Small intestine (tissue), 16 donors: ENCODE measurements at places on chromosomes 6 and 20.

- no peak for DNase-seq
These were observed 28.9 kb upstream of the RIPK1 start for GRCh38 chr6:3039384-3039783.

DNA sequence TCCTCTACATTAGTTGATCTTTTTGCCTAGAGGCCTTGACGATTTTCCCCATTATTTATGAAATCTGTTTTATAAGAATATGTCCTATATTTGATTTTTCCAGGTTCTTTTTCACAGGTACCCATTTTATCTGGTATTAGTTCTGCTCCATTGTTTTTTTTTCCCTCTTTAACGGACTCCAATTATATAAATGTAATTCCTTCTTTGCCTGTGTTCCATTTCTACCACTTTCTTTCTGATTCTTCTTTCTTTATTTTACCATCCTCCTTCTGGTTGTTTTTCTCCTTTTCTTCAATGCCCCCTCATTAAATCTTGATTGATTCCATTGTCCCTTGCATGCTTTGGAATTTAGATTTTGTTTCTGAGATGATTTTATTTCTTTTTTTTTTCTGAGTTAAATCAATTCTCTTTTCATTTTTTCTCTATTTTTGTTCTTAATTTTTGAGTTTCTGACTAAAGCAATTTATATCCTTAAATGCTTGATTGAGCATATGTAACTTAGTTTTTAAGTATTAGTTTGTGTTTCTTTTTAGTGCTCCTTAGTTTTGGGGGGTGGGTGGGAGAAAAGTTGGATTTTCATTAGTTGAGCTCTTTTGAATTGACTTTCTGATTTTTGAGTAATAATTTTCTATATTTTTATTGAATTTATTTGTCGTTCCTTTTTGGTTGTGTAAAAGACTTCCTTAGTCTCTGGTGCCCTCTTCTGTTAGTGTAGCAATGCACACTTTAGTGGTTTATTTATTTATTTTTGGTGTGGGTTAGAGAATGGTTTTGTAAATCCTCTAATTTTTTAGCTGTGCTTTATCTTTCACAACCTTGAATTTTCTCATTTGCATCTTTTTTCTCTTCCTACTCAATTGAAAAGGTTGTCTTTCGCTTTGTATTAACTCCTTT lies 140.8 kb downstream of the FARS2 start:
- DNase-seq = no peak

- DNase-seq = no peak
These were observed 40.0 kb downstream of the NOL4L start for GRCh38 chr20:32544893-32545840.

DNA sequence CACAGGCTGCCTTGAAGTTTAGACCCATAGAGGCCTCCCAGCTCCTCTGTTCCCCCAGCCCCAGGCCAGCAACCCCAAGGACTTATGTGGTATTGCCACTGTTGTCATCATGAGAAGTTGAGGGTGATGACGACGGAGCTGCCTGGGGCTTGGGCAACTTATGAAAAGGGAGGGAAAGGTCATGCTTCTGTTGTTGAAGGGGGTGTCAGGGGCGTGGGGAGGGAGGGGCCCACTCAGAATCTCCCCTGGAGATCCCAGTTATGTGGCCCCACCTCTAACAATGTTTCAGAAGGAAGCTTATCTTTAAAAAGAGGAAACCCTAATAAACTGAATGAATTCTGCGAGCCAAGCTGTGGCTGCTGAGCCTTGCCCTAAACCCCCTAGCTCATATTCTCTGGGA lies 4.2 kb downstream of the ADTRP start:
- DNase-seq = no peak

GRCh38 chr20:59678288-59678687 lies 73.9 kb downstream of the PHACTR3 start:
- no peak for DNase-seq

DNA sequence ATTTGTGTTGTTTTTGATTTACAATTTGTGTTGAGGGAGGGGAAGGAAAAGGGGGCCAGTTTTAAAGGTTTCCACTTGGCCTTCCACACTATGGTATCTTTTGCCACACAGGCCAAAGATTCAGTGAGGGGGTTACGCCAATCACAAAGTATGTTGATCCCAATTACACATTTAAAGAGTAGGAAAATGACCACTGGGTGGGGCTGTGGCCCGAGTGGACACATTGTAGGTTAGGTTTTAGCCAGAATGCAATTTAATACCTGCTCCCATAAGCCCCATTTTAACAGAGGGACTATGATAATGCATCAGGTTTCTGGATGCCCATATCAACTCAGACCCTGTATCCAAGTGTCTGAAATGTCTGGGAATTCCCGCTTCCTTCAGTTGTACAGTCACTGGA lies 15.6 kb downstream of the VGLL2 start:
- DNase-seq = no peak

DNA sequence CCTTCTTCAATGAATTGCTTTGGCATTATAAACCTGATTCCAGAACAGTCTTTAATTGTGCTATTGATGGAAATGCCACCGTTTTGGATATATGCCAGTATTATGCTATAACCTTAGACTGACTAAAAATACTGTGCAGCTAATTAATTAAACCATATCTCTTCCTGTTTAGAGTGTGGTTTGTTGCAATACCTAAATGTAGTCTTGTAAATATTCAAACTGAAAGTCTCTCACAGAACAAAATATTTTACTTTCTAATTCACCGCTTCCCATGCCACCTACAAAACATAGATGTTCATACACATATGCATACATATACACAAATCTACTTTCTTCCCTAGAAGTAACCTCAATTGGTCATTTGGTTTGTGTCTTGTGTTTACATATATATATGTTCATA lies 126.6 kb downstream of the SIM1 start:
- DNase-seq = no peak

- no peak for DNase-seq
These were observed 1.5 kb downstream of the PSORS1C1 start for GRCh38 chr6:31115941-31116560.

DNA sequence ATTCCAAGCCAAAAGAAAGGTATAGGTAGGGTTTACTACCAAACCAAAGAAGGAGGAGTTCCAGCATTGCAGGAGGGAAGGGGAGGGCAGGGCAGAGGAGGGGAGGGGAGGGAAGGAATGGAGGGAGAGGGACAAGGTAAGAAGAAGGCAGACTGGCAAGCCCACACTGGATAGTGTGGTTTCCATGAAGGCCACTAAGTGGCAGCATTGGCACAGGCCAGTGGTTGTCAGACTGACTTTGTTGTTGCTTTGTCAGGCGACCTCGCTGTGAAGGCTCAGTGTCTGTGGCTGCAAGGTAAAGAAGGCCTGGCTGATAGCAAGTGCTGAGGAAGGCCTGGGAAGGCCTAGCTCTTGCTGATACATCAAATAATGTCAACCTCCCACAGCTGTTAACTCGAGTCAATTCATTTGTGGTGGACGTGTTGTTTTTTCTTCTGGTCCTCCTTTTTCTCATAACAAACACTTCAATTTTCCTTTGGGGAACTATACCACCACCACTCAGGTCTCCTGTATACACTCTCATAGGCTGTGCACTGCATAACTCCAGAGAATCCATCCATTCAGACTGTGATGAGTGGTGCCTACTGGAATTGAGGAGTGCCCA lies 7.7 kb upstream of the ZNF334 start:
- peak; percentile 76 for DNase-seq

DNA sequence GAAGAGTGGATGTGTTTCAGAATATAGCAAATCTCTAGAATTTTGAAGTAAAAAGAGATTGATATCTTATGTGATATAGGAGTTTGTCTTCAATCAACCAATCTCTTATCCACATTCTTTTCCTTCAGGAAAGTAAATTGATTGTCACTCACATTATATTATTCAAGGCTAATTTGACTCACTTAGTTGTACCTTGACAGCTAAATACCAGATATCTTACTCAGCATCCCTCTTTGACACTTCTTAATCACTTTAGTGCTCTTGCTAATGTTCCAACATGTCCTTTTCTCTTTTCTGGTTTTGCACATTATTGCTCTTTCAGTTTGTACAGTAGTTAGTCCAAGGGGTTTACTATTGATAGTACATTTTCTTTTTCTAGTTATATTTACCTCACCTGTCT lies 286.9 kb upstream of the PTCHD4 start:
- no peak for DNase-seq

DNA sequence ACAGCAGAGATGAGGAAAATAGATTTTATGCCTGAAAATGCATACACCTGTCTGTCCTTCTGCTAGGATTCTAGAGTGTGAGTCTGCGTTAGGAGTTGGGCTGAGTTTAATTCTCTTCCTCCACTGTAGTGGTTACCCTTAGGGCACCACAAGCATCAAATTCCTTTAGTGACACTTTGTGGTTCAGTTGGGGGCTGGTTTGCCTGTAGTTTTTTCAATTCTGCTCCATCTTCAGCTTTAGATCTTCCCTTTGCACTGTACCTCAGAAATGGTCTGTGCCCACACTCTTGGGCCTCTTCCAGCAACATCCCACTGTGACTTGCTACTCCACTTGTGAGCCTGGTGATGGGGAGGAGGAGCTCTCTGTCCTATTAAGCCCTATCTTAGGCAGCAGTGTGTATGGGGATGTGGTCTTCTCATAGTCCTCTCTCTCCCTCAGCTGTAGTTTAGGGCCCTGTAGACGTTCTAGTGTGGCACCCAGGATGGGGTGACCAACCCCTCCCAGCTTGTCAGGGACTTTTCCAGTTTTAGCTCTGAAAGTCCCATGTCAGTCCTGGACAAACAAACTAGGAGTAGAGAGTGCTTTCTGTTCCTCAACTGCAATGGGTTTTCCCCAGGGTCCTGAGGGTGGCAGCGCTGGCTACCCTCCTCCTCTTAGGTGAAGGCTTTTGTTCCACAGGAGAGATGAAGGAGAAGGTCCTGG lies 19.7 kb upstream of the OGFRL1 start:
- DNase-seq = no peak

- DNase-seq = no peak
These were observed 92.9 kb downstream of the TASP1 start for GRCh38 chr20:13545790-13546189.

DNA sequence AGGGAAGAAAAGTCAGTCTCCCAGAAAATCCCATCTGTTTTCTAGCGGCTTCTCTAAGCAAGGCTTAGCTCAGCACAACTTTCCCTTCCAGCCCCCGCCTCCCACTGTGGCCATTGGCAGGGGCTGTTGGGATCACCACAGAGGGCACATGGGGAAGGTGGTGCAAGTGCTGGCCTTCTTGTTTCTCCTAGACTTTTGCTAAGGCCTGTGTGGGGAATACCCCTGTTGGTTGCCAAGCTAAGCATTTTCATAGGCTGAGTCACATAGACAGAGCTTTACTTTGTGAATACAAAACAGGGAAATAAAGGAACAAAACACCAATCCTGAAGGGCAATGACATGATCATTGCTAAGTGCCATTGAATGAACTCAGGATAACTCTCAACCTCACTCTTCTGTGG lies 32.4 kb upstream of the TIAM2 start:
- DNase-seq = no peak

DNA sequence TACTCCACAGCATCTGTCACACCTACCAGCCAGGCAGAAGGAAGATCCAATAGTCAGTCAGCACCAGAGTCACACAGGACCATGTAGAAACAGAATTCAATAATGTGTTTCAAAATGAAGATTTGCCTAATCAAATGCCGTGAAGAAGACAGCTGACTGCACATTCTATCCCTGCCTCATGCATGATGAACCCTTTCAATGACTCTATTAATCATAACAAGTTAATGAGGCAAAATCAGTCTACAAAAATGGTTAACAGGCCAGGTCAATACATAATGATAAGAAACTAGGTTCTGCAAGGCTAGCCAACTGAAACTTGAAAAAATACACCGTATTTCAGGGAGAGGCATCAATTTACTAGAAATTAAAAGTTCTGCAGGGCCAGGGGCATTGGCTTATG lies 6.7 kb upstream of the PNRC1 start:
- DNase-seq = no peak

GRCh38 chr20:44398335-44398734 lies 42.8 kb downstream of the HNF4A start:
- DNase-seq = peak; percentile 53

- no peak for DNase-seq
These were observed 54.5 kb upstream of the TENT5A start for GRCh38 chr6:81806793-81807565.

DNA sequence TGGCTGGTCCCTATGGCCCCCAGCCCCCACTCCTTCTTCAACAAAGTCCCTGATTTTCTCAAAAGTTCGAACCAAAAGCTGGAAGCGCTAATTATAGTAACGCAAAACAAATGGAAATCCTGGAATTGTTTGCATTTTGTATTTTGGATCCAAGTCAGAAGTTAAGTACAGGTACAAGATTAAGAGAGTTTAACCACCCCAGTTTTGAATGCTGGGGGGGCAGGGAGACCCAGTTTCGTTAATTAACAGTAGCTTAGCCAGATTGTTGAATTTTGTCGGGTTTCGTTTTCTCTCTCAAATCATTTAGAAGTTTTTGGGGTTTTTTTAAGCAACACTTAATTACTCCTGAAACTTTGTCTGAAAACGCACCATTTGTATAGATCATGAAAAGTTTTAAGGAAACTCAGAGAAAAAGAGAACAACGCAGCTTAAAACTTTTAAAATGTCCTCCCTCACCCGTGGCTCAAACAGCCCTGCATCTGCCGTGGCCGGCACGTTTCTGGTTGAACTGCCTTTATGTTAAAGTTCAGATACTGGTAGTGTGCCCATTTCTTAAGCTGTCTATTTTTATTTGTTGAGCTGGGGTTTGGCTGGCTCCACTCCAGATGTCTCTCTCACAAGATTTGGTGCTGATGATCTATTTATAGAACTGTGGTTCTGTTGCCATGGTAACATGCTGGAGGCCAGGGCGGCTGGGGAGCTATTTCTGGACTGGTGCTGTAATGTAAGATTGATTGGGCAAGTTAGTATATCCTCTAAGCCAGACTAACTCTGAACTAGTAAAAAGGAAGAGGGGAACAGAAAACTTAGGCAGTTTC lies 55.0 kb downstream of the GNAS start:
- DNase-seq = peak; percentile 57

DNA sequence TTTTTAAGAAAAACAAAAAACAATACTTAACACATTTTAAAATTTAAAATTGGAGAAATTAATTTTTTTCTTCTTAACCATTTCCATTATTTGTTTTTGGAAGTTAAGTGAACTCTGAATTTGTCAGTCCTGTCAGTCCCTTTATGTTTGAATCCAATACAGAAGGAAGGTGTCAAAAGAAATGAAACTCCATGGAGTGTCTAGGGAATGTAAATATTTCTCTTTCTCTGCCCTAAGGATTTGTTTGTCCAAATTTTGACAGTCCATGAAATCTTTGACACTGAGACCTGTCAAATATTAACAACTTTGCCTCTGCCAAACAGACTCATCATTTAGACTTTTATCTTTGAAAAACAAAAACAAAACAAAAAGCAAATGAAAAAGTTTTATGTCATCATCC lies 166.4 kb downstream of the EPHA7 start:
- no peak for DNase-seq

DNA sequence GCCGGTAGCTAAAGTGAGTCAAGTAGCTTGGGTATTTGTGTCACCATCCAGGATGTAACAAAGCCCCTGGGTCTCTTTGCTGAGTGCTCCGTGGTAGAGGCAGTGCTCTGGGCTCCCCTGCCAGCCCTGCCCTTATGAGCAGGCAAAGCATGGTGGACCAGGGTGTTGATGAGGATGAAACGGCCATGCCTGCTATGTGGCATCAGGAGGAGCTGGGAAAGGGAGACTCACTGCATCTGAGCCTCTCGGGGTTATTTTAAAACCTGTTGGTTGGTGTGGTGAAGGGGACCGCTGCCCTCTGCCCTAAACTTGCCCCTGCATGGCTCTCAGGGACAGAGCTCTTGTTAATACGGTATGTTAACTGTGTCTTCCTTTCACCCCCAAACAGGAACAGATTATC lies 143.1 kb downstream of the DTNBP1 start:
- DNase-seq = no peak

GRCh38 chr20:47785854-47786764 lies 828 bp upstream of the SULF2 start:
- peak; percentile 67 for DNase-seq

GRCh38 chr6:113120224-113120581 lies 736.9 kb upstream of the MARCKS start:
- no peak for DNase-seq
